ENCODE measurements at places on chromosomes 1 and 21. TPM values are rescaled to one million over a fixed set of nuclear protein-coding genes. Genes with fewer than 3 reads are reported as not detected.

The PPM1J gene
- polyA plus RNA-seq, result 1.1 TPM

The STUM gene
- polyA plus RNA-seq, result 2.6 TPM

The LCE2A gene
- polyA plus RNA-seq, result not detected

The KRTAP19-3 gene
- polyA plus RNA-seq, result not detected

The CFHR5 gene
- not detected for polyA plus RNA-seq

The ZP4 gene
- polyA plus RNA-seq, result not detected

The S100A4 gene
- 29.0 TPM for polyA plus RNA-seq

The C1orf21 gene
- polyA plus RNA-seq, result 35.2 TPM

The GPR153 gene
- polyA plus RNA-seq, result 5.8 TPM

DNA sequence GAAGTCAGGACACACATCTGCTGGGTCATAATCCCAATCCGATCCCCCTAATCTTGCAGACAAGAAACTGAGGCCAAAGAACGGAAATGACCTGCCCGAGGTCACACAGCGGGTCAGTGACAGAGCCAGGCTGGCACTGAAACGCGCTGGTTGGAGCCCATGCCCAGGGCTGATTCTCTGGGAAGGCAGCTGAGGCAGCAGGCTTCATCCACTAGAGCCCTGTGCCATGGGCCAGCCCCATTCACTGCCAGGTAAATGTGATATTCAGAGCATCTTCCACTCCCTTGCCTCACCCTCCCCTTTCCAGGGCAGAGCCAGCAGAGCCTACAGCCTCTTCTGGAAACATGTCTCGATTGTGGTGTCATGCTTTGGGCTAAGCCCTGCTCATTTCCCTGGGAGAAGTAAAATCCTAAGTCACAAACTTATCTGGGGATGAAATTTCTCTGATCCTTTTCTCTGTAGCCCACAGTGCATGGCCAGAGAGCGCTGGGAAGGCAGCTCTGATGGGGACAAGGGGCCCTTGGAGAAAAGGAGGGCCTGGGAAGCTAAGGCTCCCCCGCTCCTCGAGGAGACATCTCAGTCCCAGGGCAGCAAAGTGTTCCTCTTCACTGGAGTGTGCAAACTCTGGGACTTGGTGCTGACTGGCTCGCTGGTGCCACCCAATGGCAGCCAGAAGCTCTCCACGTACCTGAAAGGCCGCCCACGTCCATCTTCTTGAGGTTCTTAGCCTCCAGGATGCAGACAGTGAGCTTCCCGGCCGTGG, 110.4 kb downstream of the SYT2 start:
- no peak for DNase-seq

- no peak for DNase-seq
Observed at GRCh38 chr1:22767852-22768251, 57.2 kb downstream of the EPHB2 start.

- no peak for DNase-seq
Observed at GRCh38 chr1:29145739-29146437, 22.2 kb upstream of the TMEM200B start.

DNA sequence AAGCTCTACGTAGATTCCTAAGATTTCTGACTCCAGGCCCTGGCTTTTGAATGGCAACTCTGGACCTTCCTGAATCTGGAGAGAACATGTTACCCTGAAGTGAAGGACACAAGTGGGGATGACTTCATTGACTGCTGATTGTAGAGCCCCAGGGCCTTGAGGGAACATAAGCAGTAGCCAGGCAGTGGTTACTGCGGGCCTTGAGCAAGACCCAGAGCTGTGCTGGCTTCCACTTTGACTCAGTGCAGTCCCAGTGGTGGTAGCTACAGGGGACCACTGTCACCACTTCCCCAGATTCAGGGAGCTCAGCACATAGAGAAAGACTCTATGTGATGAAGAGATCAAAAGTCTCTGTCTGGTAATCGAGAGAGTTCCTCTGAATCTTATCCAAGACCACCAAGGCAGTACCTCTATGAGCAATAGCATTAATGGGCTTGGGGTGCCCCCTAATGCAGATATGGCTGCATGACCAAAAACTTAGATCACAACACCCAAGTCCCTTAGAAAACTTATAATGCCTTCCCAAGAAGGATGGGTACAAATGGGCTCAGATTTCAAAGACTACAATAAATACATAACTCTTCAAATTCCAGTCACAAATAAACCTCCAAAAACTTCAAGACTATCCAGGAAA, 1278.3 kb downstream of the AMY1C start:
- DNase-seq, result no peak

DNA sequence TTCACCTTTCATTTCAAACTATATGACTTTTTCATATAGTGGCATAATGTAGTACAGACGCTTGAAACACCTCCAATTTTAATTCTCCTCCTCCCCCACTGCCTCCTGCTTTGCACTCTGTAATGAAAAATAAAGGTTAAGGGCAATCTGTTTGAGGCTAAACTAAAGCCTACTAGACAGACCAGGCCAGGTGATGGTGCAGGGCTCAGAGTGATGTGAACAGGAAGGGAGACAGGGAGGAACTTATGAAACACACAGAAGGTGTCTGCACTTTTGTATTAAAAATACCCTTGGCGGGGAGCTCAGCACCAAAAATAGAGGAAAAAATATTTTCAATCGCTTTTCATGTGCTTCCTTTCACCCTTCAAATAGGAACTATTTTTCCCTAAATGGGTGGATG, 415.4 kb downstream of the LMO4 start:
- no peak for DNase-seq

DNA sequence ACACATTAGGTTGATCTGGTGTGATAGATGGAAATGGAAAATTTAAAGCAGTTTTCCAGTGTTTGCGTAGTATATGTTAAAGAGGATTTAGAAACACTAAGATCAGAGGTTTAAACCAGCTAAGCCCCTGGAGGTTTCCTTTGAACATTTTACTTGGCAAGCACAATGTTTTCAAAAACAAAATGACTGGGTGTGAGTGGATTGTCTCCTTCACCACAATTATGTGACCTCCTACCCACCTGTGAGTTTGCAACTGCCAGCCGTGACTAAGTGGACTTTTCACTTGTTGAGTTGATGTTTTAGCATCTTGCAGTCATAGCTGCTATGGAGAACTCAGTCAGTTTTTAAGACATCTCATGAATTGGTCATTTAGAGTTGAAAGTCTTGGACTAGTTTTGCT, 4.7 kb downstream of the CCDC190 start:
- DNase-seq, result no peak

GRCh38 chr1:151142411-151143056, 3.9 kb downstream of the SEMA6C start:
- no peak for DNase-seq

GRCh38 chr1:116495535-116495934, 75.3 kb downstream of the CD58 start:
- DNase-seq, result no peak

GRCh38 chr1:221740369-221740992, 1.4 kb downstream of the DUSP10 start:
- DNase-seq, result no peak

GRCh38 chr1:176551146-176551545, 88.2 kb downstream of the PAPPA2 start:
- DNase-seq, result no peak

DNA sequence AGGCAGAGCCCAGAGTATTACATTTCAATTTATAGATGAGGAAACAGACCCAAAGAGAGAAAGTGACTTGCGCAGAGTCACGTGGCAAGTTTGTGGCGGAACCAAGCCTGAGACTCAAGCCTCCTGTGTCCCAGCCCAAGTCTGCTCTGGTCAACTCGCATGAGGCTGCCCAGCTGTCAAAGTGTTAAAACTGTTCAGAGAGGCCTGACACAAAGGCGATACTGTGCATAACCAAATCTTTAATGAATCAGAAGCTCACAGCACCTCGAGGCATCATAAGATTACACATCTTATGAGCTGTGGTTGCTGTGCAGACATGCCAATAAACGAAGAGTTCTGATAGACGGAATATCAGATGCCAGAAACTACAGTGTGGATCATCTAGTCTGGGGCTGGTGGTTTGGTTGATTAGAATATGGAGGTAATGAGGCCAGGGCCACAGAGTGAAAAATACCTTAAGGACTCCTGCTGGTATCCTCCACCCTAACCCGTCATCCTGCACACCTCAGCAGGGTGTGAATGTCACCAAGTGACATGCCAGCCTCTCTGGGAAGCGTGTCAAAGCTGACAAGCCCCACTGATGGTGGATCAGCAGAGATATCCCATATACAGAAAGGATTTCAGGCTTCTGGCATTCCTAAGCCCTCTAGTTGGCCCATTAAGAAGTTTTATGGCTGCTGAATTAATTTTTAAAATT, 42.2 kb downstream of the TNNT2 start:
- no peak for DNase-seq

DNA sequence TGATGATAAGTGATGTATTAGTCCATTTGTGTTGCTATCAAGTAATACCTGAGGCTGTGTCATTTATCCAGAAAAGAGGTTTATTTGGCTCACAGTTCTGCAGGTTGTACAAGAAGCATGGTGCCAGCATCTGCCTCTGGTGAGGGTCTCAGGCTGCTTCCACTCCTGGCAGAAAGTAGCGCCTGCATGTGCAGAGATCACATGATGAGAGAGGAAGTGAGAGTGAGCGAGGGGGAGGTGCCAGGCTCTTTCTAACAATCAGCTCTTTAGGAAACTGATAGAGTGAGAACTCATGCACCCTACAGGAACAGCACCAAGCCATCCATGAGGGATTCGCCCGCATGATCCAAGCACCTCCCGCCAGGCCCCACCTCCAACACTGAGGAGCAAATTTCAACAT, 2.2 kb upstream of the FHAD1 start:
- DNase-seq, result no peak

All from left kidney (tissue), 8 donors.